ENCODE measurements at places on chromosomes 1 and 21.

GRCh38 chr1:158371188-158371953 lies 17.7 kb downstream of the CD1E start:
- ATAC-seq = no peak

DNA sequence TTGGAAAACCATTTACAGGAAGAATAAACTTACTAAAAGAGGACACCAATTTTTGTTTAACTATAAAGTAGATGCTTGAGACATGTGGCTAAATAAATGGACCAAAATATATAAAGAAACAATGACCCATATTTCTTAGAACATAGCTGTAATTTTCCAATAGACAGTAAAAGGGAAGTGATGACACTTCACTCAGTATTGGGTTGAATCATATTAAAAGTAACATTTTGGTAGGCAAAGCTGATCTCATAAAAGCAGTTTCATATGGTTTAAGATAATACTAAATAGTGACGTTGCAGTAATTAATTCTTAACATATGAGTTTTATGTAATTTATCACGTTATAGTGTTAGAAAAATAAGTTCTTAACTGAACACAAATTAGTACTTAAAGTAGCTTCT lies 308.9 kb upstream of the RUNX1 start:
- no peak for ATAC-seq

DNA sequence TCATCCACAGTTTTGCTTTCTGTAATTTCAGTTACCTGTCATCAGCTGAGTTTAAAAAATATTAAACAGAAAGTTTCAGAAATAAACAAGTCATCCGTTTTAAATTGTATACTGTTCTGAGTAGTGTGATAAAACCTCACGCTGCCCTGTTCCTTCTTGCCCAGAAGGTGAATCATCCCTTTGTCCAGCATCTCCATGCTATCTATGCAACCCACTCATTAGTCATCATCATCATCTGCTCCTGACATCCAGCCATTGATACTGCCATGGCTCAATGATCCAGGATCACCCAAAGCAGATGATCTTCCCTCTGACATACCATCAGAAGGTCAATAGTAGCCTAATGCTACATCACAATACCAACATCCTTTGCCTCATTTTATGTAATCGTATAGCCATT lies 198.3 kb downstream of the SLC44A5 start:
- peak; percentile 59 for ATAC-seq

GRCh38 chr1:57898531-57898930 lies 474.7 kb upstream of the DAB1 start:
- ATAC-seq = no peak

DNA sequence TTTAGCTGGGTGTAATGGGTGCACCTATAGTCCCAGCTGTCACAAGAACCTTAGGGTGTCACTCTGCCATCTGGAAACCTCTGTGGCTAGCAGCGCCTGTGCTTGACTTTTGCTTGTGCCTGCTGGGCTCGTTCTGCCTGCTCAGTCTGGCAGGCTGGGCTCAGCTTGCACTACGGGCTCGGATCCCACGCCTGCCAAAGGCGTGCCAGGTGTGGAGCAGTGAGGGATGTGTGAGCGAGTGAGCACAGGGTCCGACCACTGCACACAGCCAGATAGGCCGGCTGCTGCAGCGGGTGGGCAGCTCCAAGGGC lies 2.8 kb upstream of the LSM10 start:
- ATAC-seq = no peak

GRCh38 chr1:41486371-41487125 lies 2.1 kb upstream of the EDN2 start:
- ATAC-seq = peak; percentile 13

GRCh38 chr1:87100271-87100670 lies 185.8 kb downstream of the HS2ST1 start:
- no peak for ATAC-seq

DNA sequence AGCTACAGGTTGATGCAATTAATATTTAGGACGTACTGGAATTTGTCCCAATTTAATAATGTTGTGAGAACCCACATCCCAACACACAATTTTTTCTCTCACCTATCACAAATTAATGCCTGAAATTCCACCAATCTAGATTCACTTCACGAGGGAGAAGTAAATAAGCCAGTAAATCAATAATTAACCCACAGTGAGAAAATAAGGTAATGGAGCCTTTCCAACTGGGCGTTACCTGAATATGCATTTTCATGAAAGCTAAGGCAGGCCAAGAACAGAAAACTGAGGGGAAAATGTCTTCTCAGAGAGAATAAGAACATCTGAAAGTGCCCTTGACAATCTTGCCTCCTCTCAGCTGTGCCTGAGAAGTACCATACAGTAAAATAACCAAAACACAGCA lies 240.8 kb upstream of the NR5A2 start:
- no peak for ATAC-seq

DNA sequence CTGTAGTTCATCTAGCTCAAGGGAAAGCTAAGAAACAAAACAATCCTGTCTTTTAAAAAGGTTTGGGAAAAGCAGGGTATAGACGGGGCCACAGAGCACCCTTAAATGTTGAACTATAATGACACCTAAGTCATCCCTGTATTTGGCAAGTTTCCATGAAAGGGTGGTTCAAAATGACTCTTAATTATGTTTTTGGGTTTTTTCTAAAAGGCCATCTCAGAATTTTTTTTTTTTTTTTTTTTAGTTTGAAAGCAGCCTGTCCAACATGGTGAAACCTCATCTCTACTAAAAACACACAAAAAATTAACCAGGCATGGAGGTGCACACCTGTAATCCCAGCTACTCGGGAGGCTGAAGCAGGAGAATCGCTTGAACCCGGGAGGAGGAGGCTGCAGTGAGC lies 22.2 kb downstream of the TOMM20 start:
- no peak for ATAC-seq

DNA sequence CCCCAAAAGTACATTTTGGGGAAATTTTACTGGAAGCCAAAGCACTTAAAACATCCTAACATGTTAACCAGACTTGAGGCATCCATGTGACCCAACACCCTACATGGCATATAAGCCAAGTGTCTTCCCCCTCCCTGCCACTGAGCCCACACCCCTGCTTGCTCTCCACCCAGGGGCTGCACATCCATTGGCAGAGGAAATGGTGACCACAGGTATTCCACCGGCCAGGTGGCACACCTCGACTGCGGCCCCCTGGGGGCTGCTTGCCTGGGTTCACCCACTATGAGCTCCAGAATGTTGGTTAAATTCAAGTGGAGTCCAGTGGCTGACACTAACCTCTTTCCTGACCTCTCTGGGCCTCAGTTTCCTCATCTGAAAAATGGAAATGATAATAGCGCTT lies 64.4 kb upstream of the FAM20B start:
- ATAC-seq = no peak
